Hepatic stellate cell (primary cell): ENCODE measurements at places on chromosomes 1 and 21.

GRCh38 chr1:68128157-68128556 is 77.7 kb upstream of the DIRAS3 start:
- DNase-seq, result no peak

- no peak for DNase-seq
Observed at GRCh38 chr1:177302357-177303044, 131.7 kb downstream of the BRINP2 start.

GRCh38 chr1:234848972-234849649 is 239.1 kb upstream of the IRF2BP2 start:
- peak; percentile 37 for DNase-seq

GRCh38 chr1:19323987-19324664 is 12.0 kb downstream of the SLC66A1 start:
- no peak for DNase-seq

DNA sequence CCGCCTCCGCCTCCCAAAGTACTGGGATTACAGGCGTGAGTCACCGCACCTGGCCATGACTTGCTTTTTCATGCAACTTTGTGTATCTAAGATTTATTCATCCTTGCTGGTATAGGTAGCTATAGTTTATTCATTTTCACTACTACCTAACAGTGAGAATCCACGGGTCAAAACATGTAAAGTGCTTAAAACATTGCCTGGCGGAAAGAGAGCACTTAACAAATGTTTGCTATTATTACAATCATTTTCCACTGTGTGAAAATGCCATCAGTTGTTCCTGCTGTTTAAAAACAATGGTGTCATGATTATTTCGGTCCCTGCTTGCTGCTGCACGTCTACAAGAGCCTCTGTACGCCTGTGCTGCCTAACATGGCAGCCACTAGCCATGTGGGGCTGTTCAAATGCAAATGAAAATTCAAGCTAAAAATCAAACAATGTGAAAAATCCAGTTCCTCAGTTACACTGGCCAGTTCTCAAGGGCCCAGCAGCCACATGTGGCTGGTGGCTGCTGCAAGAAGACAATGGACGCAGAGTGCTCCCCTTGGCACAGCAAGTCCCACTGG is 65.1 kb downstream of the CLSTN1 start:
- DNase-seq, result no peak

DNA sequence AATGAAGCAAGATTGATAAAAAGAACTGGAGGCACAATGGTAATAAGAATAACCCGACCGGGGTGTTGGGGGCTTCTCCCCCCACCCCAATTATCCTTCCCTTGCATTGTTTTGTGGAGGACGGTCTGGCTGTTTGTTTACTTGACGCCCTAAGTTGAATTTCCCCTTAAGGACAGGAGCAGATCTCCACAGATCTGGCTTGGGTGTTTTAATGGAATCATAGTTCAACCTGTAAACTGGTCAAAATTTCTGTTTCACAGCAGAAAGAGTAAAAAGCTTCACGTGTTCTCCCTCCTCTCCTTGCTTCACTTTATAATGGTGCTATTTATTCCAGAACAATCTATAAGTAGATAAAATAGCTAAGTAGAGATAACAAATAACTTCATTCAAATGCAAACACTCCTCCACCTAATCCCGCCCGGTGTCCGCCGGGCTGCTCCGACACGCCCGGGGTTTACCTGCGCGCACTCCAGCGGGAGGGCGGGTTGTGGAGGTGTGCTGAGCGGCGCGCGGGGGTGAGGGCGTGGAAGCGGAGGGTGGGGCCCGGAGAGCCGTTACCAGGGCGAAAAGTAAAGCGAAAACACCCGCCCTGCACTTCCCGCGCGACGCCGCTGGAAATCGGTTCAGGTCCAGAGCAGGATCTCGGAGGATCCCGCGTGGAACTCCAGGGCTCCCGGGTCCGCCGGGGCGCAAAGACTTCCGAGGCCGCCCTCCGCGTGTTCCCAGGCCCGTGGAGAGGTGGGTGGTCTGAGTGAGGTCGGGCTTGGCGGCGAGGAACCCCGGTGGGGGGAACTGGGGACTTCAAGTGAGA is 2.0 kb upstream of the ATF3 start:
- peak; percentile 22 for DNase-seq

DNA sequence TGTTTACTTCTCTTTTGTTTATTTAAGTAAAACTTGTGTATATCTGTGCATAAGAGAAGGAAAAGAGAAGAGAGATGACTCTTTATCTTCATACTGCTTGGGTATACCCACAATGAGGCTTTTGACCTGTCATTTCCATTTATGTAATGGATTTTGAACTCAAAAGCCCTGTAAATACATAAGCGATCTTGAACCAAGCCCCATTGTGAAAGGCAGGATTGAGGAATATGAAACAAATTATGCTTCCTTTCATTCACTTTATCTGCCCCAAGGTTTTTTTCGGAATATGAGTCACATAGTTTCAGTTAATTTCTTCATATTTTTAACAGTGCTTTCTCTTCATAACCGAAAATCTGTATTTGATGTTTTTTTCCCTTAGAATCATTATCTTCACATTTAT is 21.4 kb downstream of the CNST start:
- DNase-seq, result no peak

DNA sequence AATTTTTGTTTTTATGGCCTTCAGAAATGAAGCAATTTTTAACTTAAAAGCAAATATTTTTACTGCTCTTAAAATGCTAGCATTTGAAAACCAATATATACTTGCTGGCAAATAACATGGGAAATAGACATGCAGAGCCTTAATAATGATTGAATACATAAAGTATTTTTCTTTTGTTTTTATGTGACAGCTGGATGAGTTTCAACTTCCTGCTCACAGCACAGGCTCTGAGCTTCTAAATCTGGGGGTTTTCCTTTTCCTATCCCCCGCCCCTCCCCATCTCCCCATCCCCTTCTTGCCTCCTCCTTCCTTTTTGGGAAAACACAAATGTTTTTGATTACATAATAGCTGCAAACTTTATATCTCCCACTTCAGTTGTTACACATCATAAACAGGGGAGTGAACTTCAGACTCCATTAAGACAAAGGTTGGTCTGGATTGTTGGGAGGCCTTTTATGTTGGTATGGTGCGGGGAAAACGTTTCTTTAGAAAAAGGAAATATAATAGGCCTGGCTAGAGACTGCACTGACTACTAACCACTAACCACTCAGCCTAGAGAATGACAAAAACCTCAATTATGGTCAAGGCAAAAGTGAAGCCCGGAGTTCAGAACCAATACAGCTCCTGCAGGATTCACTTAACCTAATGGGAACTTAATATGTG is 116.1 kb upstream of the GORAB start:
- DNase-seq, result no peak

- DNase-seq, result no peak
Observed at GRCh38 chr1:239218301-239218700, 168.1 kb upstream of the CHRM3 start.

GRCh38 chr1:33180226-33180910 is 1.5 kb downstream of the TRIM62 start:
- no peak for DNase-seq

- DNase-seq, result no peak
Observed at GRCh38 chr1:91176250-91176649, 154.4 kb upstream of the ZNF644 start.

- no peak for DNase-seq
Observed at GRCh38 chr1:107251083-107251482, 110.2 kb downstream of the NTNG1 start.

- DNase-seq, result no peak
Observed at GRCh38 chr21:31136891-31137290, 98.6 kb upstream of the KRTAP19-8 start.

- no peak for DNase-seq
Observed at GRCh38 chr1:59128239-59128736, 168.6 kb upstream of the FGGY start.
